Right atrium auricular region (tissue), 2 donors: ENCODE measurements at places on chromosomes 2 and 18.

DNA sequence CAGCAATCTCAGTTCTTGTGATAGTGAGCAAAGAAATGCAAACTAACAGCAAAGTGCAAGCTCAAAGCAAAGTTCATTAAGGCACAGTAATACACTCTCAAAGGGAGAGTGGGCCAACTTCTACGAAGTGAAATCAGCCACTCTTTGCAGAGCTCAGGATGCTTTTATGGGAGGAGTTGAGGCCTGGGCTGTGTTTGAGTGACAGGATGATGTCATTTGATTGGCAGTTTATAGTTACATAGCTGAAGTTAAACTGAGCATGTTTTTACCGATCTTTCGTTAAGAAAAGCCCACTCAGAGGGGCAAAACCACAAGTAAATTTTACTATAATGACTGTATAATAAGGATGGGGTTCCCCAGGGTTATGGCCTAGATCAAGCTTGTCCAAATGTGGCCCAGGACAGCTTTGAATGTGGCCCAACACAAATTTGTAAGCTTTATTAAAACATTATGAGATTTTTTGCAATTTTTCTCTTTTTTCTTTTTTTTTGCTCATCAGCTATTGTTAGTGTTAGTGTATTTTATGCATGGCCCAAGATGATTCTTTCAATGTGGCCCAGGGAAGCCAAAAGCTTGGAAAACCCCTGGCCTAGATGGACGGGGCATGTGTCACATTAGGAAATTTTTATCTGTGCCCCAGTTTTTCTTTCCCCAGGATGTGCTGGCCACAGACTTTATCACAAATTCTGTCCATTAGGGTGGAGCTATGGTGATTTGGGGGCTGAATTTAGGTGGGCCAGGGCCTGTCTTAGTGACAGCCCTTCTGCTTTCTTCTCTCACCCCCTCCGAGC lies 8.3 kb upstream of the DNAH7 start:
- H3K36me3 ChIP-seq: no peaks in the 10 kb centered on the region
- no peak for DNase-seq
- no peaks in the 10 kb centered on the region for H3K4me1 ChIP-seq
- no peak overlapping the region for H3K4me3 ChIP-seq
- no peak overlapping the region for H3K27ac ChIP-seq
- H3K27me3 ChIP-seq: no peaks in the 10 kb centered on the region

- no peak overlapping the region for H3K4me3 ChIP-seq
- H3K36me3 ChIP-seq: no peaks in the 10 kb centered on the region
- no peak overlapping the region for H3K27ac ChIP-seq
- no peak for DNase-seq
Observed at GRCh38 chr18:44507729-44508325, 172.9 kb upstream of the SETBP1 start.

DNA sequence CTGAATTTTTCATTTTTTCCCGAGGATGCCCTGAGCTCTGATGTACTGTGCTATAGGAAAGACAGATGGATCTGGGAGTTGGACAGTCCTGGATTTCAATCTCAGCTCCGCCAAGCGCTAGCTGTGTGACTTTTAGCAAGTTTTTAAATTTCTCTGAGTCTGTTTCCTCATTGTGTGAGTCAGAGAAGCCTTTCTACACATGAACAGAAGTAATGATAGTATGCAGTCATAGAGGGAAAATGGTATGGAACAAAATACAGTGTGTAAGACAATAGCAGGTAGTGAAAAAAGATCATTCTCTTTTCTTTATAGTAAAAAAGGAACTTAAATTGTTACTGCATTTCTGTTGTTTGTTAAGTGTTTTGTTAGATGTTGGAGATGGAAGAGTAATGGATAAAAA lies 52.4 kb upstream of the PPM1B start:
- no peak for DNase-seq
- no peaks in the 10 kb centered on the region for H3K4me1 ChIP-seq
- H3K4me3 ChIP-seq: no peak overlapping the region
- no peak overlapping the region for H3K27ac ChIP-seq
- H3K36me3 ChIP-seq: no peaks in the 10 kb centered on the region
- H3K27me3 ChIP-seq: no peaks in the 10 kb centered on the region

DNA sequence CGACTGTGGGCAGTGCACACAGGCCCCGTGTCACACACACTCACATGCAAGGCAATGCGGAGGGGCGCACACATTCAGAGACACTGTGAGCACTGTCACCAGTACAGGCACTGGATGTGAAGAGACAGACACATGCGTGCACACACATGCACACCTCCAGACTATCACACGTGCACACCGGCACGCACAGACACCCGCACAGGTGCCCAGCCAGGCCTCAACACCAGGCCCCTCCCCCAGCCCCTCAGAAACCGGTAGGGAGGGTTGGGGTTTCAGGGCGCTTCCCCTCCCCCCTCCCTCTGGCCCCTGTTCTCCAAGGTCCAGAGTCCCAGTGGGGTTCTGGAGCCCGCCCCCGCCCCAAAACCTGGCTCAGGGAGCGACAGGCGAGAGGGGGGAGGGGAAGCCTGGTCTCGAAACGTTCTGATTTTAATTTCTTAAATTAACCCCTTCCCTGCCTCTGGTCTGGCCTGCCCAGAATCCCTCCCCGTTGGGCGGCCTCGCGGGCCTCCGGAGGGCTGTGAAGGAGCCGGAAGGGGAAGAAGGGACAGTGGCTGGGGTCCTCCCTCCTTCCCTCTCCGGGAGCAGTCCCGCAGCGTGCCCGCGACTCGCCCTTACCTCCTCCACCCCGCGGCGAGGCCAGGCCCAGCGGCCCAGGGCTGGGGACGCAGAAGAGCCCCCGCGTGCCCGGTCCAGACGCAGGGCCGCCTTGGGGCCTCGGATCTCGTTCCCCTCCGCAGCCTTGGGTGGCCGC lies 558 bp downstream of the FBXO41 start:
- no peaks in the 10 kb centered on the region for H3K36me3 ChIP-seq
- DNase-seq: no peak
- peak overlapping the region; percentile 67 for H3K4me3 ChIP-seq
- H3K27ac ChIP-seq: peak overlapping the region; percentile 3
- H3K4me1 ChIP-seq: no peaks in the 10 kb centered on the region
- no peaks in the 10 kb centered on the region for H3K27me3 ChIP-seq

DNA sequence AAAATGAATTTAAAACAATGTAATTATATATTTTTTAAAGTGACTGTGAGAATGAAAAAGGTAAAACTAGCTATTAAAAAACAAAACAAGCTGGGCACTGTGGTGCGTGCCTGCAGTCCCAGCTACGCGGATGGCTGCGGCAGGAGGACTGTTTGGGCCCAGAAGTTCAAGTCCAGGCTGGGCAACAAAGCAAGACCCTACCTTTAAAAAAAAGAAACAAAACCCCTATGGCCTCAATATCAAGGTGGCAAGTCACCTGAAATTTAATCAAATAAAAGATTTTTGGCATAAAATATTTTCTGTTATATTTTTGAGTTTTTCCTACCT lies 46.9 kb upstream of the STRN start:
- H3K36me3 ChIP-seq: peaks cover 33% of the 10 kb centered on the region
- DNase-seq: no peak
- H3K27ac ChIP-seq: peak overlapping the region; percentile 92
- H3K27me3 ChIP-seq: no peaks in the 10 kb centered on the region
- H3K4me1 ChIP-seq: peaks cover 3% of the 10 kb centered on the region

DNA sequence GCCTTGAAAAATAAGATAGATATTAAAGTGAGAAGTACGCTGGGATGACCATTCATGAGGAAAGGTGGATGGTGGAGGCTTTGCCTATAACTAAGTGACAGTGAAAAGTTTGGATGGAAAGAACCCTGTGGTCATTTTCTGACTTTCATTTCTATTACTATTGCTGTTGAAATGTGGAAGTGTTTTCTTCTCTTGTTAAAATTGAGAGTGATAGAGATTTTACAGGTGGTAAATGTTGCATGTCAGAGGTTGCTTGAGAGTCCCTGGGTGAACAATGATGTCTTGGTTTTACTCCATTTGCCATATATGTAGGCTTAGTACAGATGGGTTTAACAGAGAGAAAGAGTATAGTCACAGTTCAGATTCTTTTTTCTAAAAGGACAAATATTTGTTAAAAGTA lies 18.4 kb downstream of the NCOA1 start:
- no peak overlapping the region for H3K27ac ChIP-seq
- no peak overlapping the region for H3K4me3 ChIP-seq
- DNase-seq: no peak
- no peaks in the 10 kb centered on the region for H3K27me3 ChIP-seq
- H3K4me1 ChIP-seq: peaks cover 55% of the 10 kb centered on the region
- H3K36me3 ChIP-seq: no peaks in the 10 kb centered on the region

GRCh38 chr18:21686282-21687105 lies 18.1 kb downstream of the ABHD3 start:
- no peaks in the 10 kb centered on the region for H3K36me3 ChIP-seq
- H3K4me3 ChIP-seq: no peak overlapping the region
- no peaks in the 10 kb centered on the region for H3K4me1 ChIP-seq
- no peak overlapping the region for H3K27ac ChIP-seq
- no peaks in the 10 kb centered on the region for H3K27me3 ChIP-seq
- no peak for DNase-seq

- peak; percentile 59 for DNase-seq
- no peaks in the 10 kb centered on the region for H3K27me3 ChIP-seq
- H3K4me1 ChIP-seq: no peaks in the 10 kb centered on the region
- peak overlapping the region; percentile 53 for H3K4me3 ChIP-seq
- no peaks in the 10 kb centered on the region for H3K36me3 ChIP-seq
Observed at GRCh38 chr2:40512256-40512655, 60.4 kb upstream of the SLC8A1 start.

DNA sequence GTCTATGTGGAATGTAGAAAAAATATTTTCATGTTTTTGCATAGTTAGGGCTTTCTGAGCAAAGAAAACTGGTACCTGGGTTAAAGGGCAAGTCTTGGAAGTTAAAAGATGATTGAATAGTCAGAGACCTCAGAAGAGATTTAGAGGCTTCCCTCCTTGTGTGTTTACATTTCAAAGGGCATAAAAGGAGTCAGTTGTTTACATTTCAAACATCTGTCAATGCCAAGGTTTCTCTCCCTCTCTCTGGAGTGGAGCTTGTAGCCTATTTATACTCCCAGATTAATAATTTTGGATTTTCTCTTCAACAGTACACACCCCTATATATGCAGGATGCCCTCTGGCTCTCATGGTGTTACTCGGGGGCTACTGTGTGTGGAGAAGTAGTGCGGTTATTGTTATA lies 8.6 kb downstream of the M1AP start:
- H3K27ac ChIP-seq: no peak overlapping the region
- H3K36me3 ChIP-seq: no peaks in the 10 kb centered on the region
- no peak overlapping the region for H3K4me3 ChIP-seq

- no peak overlapping the region for H3K4me3 ChIP-seq
- H3K27me3 ChIP-seq: no peaks in the 10 kb centered on the region
- H3K36me3 ChIP-seq: no peaks in the 10 kb centered on the region
- peaks cover 45% of the 10 kb centered on the region for H3K4me1 ChIP-seq
- no peak overlapping the region for H3K27ac ChIP-seq
Observed at GRCh38 chr18:57791192-57791591, 11.9 kb downstream of the ATP8B1 start.

DNA sequence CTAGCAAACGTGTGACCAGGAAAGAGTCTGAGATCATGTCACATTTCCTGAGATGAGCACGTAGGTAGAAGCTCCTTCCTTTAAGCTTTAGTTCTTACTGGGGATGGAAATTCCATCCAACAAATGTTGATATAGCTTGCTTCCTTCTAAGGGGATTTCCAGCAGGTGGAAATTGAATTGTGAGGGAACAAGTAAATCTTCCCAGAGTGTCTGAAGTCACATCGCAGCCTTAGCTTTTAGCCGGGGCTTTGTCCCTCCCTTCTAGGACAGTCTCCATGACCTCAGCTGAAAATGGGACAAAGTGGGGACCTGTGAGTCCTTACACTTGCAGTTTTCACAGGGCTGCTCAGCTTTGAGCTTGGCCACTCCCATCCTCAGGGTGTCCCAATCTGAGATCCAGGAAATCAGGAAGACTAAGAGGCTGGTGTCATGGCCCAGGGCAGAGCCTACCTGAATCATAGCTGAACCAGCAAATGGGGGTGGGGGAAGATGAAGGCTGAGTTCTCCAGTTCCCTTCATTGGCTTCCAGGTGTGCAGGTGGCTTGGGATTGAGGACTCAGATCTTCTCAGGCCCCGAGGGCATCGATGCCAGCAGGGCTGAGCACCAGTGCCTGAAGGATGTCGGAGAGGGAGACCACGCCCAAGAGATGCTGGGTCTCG lies 8.3 kb downstream of the PRKAG3 start:
- H3K36me3 ChIP-seq: no peaks in the 10 kb centered on the region
- no peaks in the 10 kb centered on the region for H3K27me3 ChIP-seq
- DNase-seq: peak; percentile 54
- no peaks in the 10 kb centered on the region for H3K4me1 ChIP-seq

- no peak overlapping the region for H3K4me3 ChIP-seq
- H3K36me3 ChIP-seq: no peaks in the 10 kb centered on the region
- H3K4me1 ChIP-seq: no peaks in the 10 kb centered on the region
- no peak overlapping the region for H3K27ac ChIP-seq
- peak; percentile 16 for DNase-seq
- H3K27me3 ChIP-seq: no peaks in the 10 kb centered on the region
Observed at GRCh38 chr2:104887676-104888075, 33.8 kb downstream of the POU3F3 start.

- H3K27ac ChIP-seq: peak overlapping the region; percentile 92
- peaks cover 4% of the 10 kb centered on the region for H3K4me1 ChIP-seq
- no peaks in the 10 kb centered on the region for H3K36me3 ChIP-seq
- DNase-seq: no peak
Observed at GRCh38 chr2:237697586-237698357, 70.4 kb downstream of the LRRFIP1 start.

- H3K4me1 ChIP-seq: no peaks in the 10 kb centered on the region
- peak overlapping the region; percentile 93 for H3K27ac ChIP-seq
Observed at GRCh38 chr2:46539327-46540276, 60.2 kb downstream of the TMEM247 start.

- no peaks in the 10 kb centered on the region for H3K36me3 ChIP-seq
- peak overlapping the region; percentile 33 for H3K4me3 ChIP-seq
- H3K4me1 ChIP-seq: peaks cover 9% of the 10 kb centered on the region
Observed at GRCh38 chr18:58247363-58247834, 203.4 kb downstream of the NEDD4L start.

DNA sequence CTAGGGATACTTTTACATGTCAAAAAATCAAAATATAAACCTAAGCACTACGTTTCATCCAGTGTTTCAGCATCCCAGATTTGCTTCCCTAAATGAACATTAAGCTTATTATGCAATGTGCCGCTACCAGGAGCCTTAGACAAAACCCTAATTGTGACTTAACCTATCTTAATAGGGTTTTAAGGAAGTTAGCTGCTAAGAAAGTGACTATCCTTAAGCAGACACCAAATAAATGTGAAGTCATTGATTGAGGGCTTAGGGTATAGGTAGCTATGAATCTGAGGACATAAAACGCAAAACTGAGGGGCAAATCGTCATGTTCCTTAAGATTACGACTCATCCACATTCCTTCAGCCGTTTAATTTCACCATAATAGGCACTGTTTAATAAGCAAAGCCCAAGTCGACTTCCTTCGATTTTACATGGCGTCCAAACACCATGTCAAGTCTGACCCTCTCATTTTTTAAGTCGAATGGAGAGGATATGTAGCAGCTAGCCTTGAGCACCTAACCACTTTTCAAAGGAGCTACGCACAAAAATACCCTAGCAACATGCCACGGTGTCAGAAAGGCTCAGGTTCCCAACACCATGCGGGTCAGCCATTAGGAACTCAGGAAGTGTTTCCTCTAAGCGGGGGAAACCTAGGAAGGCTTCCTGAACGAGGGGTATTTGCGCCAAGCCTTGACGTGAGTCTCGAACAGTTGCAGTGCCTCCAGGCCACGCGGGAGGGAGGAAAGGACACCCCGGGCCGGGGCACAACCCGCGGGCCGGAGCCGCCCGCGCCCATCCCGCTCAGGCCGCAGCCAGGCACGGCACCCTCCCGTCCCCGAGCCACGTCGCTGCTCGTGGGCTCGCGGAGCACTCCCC lies 1.0 kb downstream of the HDLBP start:
- no peaks in the 10 kb centered on the region for H3K27me3 ChIP-seq
- DNase-seq: no peak
- H3K4me3 ChIP-seq: peak overlapping the region; percentile 91
- peaks cover 62% of the 10 kb centered on the region for H3K4me1 ChIP-seq
- H3K27ac ChIP-seq: peak overlapping the region; percentile 99
